ENCODE measurements at places on chromosomes 2 and 18.

DNA sequence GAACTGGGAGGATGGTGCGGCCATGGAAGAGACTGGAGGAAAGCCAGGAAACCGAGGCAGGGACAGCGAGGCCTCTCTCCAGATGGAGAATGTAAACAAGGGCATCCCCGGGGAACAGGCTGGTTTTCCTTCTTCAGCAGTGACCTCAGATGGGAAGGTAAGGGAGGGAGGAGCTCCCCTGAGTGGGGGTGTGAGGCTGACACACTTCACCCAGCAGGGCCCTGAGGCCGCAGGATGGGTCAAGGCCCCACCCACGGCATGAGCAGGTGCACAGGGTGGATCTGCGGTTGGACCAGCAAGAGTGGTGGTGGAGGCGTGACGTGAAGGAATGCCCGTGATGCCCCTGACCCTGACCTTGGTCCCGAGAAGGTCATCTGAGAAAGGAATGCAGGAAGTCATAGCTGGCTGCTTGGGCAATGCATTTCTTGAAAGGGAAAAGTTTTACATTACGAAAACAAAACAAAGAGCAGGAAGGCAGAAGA is 48.1 kb downstream of the ADCY3 start:
- no peak for DNase-seq

GRCh38 chr2:191604154-191604553 is 73.8 kb upstream of the NABP1 start:
- DNase-seq = no peak

- DNase-seq = no peak
Measured at GRCh38 chr18:78871618-78872017, 108.0 kb upstream of the SALL3 start.

DNA sequence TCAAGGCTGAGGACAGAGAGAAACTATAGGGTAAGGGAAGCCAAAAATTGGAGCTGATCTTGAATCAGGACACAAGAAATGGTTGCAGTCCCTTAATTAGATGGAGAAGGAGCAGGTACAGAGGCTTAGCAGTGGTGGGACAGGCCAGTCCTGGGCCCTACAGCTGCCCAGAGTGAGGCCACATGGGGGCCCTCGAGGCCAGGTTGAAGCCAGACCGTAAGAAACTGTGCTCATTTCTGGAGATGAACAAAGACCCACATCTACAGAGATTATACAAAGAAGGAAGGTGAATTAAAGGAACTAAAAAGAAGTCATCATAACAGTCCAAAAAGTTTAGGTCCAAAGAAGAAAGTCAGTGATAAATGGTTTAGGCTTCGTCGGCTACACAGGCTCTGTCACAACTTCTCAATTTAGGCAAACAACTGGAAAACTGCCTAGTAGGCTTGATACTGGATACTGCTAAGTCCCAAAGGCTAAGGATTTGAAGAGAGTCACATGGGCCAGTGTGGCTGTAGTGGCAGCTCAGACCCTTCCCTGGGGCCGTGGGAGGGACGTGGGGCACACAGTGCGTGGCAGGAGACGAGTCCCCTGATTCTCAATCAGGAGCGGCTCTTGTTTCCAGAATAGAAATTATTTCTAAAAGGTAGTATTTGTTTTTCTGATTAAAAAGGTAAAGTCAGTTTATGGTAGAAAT is 50.4 kb upstream of the CNGA3 start:
- no peak for DNase-seq

GRCh38 chr2:163730556-163730955 is 5.3 kb downstream of the FIGN start:
- no peak for DNase-seq

DNA sequence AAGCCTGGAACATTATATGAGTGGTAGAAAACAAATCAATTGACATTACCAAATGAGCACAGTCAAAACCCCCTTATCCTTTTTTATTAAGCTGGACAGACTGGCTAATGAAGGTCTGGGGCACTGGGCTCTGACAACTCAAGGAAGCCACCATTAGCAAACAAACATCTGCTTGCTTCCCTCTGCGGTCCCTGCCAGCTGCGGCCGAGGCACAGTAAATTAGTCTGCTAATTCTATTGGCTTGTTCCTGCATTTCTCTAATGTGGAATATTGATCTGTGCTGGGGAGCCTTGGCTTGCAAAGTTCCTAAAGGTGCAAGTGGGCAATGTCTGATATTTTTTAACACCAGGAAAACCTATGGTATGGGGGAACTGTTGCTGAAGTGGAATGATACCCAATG is 300.3 kb downstream of the MTX2 start:
- no peak for DNase-seq

DNA sequence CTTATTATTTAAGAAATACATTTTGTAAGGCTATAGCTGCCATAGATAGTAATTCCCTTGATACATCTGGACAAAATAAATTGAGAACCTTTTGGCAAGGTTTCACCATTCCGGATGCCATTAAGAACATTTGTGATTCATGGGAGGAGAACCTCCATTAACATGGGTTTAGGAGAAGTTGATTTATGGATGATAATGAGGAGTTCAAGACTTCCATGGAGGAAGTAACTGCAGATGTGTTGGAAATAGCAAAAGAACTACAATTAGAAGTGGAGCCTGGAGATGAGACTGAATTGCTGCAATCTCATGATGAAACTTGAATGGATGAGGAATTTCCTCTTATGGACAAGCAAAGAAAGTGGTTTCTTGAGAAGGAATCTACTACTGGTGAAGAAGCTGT is 17.3 kb downstream of the PHLPP1 start:
- no peak for DNase-seq

DNA sequence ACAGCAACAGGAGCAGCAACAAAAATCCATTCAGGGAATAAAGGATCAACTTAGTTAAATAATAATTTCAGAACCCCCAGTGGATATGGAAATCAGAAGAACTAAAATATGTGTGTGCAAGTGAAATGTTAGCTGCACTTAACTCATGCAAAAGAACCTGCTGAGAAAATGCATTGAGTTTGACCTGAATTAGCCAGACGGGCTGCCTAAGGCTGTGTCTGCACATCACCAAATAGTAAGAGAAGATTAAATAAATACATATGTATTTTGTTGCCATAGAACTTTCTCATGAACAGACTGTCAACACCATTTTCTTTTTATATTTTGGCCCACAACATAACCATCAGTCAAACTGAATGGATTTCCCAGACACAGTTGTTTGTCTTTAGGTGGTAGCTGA is 262.0 kb upstream of the PIK3C3 start:
- DNase-seq = no peak

DNA sequence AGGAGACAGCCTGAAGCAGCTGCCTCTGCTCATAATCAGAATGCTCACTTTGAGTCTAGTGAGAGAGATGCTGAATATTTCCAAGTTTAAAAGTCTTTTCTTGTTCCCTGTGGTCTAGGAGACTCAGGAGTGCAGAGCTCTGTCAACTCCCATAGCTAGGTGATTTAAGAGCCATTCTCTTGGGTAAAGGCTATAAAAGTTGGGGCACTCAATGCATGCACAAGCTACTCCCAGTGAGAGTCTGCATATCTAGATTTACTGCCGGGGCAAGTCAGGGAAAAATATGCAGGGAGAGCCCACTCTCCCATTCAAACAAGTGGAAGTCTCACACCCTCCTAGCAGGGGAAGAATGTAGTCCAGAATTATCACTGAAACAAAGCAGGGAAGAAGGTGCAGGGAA is 408.6 kb upstream of the KCNJ3 start:
- DNase-seq = no peak

- no peak for DNase-seq
Measured at GRCh38 chr18:76378526-76379215, 116.4 kb downstream of the ZNF516 start.
